ENCODE measurements at places on chromosomes 5 and 9.

DNA sequence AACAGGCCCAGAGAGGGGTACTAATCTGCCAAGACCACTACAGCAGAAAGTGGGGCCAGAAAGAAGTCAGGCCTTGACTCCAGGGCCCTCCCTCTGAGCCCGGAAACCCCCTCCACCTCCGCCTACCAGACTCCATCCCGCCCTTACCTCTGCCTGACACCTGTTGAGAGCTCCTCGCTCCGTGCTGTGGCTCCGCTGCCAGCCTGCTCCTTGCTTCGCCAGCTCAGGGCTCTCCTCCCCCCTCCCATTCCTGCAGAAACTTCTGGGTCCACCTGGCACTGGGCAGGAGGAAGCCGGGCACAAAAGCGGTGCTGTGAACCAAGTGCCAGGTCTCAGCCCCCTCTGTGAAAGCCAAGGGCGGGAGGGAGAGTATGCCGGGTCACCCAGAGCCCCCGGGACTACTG, 6.4 kb upstream of the ST6GALNAC6 start:
- DNase-seq, result no peak

GRCh38 chr9:133124123-133124906, 3.3 kb upstream of the RALGDS start:
- no peak for DNase-seq

DNA sequence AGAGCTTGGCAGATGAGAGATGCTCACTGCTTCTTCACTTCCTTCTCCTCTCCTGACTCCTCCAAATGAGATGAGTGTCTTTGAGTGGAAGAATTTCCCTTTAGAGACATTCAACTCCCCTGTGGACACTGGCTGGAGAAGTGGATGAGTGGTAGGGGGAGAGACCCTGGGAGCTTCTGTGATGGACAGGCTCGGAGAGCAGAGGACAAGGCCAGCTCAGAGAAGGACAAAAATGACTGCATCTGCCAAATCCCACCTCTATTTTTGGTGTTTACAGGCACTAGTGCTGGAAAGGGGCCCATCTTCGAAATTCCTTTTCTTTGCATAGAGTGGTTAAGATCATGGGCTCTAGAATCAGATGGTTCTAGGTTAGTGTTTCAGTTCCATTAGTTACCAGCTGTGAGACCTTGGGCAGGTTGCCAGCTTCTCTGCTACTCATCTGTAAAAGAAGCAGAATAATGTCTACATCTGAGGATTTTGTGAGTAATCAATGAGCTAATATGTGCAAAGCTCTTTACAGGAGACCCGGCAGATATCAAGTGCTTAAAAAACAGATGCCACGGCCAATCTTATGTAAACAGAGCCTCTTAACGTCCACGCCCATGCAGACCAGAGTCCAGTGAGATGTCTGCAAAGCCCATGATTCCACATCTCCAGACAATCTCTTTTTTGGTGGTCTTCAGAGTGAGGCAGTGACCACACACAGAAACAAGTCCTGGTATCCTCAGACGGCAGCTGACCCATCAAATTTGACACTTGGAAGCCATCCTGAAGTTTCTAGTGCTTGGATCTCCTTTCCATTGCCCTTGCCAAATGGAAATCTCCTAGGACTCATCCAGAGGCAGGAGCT, 13.6 kb upstream of the COL27A1 start:
- no peak for DNase-seq

- DNase-seq, result no peak
Observed at GRCh38 chr5:181039471-181039870, 595 bp upstream of the BTNL9 start.

- DNase-seq, result peak; percentile 84
Observed at GRCh38 chr9:16154521-16155078, 601.8 kb downstream of the CCDC171 start.

DNA sequence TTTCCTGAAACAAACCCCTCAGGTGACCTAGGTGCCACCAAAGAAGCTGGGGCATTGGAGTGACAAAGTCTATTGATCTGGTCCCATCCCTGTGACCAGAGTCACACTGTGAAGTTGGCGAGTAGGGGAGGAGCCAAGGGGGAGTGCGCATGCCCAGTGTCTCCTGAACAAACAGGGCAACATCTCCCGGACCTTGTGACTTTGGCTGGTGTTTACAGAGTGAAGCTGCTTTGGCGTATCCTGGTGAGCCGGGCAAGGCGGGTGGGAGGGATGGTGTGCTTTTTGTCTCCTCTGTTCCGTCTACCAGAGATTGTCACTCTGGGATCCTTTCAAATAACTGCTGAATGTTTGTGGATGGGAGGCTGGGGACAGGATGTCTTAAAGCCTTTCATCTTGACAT, 204.5 kb downstream of the HSPA4 start:
- DNase-seq, result no peak

- DNase-seq, result no peak
Observed at GRCh38 chr5:131001507-131001906, 163.5 kb downstream of the HINT1 start.

- DNase-seq, result peak; percentile 41
Observed at GRCh38 chr5:26024774-26025173, 1013.6 kb downstream of the CDH9 start.

- DNase-seq, result no peak
Observed at GRCh38 chr5:62017092-62017491, 288.9 kb upstream of the KIF2A start.

DNA sequence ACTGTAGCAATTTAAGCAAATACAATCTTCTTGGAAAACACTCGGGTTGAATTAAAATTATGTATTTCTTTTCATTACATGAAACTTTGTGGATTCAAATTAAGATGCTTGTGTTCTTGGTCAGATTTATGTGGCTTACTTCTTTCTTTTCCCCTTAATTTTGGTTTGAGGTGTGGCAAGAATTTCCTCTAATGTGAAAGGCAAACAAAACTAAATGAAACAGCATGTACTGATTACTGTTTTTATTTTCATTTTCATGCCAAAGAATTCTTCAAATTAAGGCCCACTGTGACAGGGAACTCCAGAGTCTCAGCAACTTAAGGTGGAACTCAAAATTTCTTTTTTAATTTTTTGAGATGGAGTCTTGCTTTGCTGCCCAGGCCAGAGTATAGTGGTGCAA, at the start of gene OMD:
Gene OMD (minus strand): TSS at position 132 of the 400 bp plus-strand sequence. CDS start 6,913 bp downstream, outside the sequence.
- no peak for DNase-seq

DNA sequence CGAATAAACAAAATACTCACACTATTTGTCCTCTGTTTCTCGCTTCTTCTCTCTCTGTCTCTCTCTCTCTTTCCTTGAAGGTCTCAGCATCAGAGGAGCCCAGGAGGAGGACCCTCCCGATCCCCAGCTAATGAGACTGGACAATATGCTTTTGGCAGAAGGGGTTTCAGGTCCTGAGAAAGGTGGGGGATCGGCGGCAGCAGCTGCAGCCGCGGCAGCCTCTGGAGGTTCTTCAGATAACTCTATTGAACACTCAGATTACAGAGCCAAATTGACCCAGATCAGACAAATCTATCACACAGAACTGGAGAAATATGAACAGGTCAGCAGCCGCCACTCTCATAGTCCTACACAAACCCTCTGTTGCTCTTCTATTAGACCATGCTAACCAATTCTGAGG, 168.4 kb downstream of the PBX3 start:
- no peak for DNase-seq

- no peak for DNase-seq
Observed at GRCh38 chr5:90944116-90944515, 385.5 kb downstream of the ADGRV1 start.

DNA sequence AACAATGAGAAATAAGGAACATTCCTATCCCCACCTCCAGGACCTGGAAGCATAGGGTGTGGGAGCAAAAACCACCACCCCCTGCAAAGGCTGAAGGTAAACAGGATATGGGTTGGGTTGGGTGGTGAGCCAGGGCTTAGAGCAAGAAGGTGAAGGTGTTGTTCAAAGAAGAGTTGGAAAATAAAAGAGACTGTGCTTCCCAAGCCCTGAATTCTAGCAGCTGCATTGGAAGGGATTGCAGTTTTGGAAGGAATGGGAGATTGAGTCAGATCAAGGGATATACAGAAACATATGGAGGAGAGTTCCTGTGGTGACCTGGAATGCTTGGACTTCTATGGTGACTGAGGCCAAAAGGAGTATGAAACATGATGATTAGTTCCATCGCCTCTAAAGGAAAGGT, 24.7 kb upstream of the MTAP start:
- no peak for DNase-seq

DNA sequence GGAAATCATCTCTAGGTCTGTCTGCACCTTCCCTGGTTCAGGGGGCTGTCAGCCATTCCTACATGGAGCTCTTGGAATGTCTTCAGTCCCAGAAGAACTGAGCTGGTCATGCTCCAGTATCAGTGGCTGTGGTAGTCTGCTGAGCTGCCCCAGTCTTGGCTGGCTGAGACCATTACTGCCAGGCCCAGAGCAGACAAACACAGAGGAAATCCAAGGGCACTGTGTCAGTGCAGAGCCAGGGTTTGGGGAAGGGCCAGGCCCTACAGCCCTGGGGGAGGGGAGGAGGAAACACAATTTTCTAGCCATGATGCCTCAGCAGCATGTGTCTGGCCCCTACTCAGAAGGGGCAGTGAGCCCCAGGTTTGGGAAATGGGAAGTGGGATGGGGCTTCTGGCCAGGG, 58.4 kb downstream of the ARHGEF37 start:
- DNase-seq, result no peak

GRCh38 chr9:124455820-124456219, 5.6 kb downstream of the ADGRD2 start:
- no peak for DNase-seq

DNA sequence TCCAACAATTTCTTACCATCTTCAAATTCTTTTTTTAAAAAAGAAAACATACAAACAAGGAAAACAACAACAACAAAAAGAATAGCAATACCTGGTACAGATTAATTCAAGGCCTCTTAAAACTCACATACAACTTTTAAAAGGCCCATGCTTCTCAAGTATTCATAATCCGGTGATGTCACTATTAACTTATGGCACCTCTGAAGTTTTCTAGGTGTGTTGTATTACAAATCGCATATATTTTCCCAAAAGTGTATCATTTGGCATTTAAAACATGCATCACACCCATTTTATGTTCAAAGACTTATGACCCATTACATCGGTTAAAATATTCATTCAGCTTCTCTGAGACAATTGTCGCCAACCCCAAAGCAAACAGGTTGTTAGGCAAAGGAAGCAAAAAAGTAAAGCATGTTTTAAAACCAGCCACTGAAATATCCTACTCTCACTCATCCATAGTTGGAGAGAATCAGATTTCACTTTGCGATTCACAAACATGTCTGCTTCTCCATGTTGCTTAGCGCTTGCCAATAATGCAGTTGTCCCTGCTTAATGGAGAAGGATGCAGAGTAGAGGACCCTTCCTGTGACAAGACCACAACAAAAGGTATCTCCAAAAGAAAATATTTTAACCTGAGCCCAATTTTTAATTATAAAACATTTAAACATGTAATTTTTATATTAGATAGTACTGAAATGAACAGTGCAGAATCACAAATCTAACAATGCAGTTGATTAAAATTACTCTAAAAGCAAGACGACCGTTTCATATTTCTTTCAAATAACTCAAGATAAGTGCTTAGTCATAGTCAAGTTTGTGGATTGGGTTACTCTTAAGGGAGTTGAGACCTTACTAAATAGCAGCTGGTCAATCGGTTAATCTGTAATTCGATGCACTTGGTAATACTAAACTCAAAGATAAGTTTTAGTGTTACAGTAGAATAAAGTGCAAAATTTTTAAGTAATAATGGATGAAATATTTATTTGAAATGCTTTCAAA, 1.6 kb downstream of the SKP1 start:
- DNase-seq, result peak; percentile 28

DNA sequence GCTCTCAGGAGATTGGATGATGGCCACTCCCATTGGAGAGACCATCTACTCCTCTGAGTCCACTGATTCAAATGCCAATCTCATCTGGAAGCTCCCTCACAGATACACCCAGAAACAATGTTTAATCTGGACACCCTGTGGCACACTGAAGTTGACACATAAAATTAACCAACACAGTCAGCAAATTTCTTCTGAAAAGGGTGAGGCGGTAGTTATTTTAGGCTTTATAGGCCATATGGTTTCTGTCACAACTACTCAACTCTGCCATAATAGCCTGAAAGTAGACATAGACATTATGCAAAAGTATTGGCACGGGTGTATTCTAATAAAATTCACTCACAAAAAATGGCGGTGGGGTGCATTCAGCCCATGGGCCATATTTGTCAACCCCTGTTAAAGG, 244.5 kb upstream of the VLDLR start:
- DNase-seq, result no peak

GRCh38 chr5:124580925-124581737, 165.3 kb downstream of the ZNF608 start:
- DNase-seq, result peak; percentile 91

DNA sequence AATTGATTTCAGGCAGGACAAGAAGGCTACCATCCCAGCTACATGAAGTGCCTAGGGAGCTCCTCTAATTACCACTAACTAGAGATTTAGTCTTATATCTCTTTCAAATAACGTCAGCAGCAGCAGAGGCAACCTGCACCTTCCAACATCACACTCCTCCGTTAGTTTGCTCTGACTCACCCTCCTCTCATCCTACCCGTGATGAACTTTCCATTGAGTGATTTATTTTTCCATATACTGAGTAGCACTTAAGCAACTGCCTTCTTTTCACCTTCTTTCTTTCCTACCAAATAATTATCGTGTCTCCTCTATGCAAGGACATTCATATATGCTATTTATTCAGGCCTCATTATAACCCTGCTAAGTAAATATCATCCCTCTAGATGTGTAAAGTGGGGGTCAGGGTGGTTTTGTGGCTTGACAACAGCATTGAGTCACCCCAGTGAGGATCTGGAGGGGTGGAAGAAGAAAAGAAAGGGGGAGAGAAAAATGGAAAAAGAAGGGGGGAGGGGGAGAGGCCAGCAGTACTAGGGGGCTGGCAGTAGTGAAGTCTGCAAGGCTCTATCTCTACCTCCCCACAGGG, 64.6 kb upstream of the CAST start:
- no peak for DNase-seq

DNA sequence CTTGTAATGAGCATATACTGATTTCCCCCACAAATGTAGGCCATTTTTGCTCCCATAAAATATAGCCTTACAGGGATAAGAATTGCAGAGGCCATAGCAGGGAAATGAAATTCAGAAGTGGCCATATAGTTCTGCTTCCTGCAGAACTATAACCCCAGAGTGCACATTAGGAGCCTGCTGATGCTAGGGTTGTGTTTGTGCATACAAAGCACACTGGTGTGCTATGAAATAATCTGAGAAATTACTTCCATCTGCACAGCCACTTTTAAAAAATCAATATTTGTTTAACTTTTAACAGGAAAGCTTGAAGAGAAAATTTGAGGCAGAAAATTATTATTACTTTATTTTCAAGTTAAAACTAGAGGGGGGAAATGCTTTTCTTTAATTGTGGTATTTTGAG, 380.3 kb downstream of the MRPS30 start:
- DNase-seq, result no peak

GRCh38 chr9:81827616-81828296, 100.5 kb upstream of the SPATA31D4 start:
- no peak for DNase-seq

GRCh38 chr9:10704720-10705119, 91.9 kb upstream of the PTPRD start:
- no peak for DNase-seq

- no peak for DNase-seq
Observed at GRCh38 chr9:89494199-89494598, 3.7 kb downstream of the SEMA4D start.

GRCh38 chr5:19104948-19105347, 883.1 kb downstream of the CDH18 start:
- DNase-seq, result no peak
